Stimulated activated CD4-positive, alpha-beta T cell treated with anti-CD3 and anti-CD28 coated beads, Interleukin-1b, Interleukin-23, amount 100 ng/mL, for 1 hour (primary cell): ENCODE measurements at places on chromosomes 1 and 21.

- DNase-seq, result peak; percentile 49
Observed at GRCh38 chr1:53278298-53278725, 40.0 kb upstream of the MAGOH start.

DNA sequence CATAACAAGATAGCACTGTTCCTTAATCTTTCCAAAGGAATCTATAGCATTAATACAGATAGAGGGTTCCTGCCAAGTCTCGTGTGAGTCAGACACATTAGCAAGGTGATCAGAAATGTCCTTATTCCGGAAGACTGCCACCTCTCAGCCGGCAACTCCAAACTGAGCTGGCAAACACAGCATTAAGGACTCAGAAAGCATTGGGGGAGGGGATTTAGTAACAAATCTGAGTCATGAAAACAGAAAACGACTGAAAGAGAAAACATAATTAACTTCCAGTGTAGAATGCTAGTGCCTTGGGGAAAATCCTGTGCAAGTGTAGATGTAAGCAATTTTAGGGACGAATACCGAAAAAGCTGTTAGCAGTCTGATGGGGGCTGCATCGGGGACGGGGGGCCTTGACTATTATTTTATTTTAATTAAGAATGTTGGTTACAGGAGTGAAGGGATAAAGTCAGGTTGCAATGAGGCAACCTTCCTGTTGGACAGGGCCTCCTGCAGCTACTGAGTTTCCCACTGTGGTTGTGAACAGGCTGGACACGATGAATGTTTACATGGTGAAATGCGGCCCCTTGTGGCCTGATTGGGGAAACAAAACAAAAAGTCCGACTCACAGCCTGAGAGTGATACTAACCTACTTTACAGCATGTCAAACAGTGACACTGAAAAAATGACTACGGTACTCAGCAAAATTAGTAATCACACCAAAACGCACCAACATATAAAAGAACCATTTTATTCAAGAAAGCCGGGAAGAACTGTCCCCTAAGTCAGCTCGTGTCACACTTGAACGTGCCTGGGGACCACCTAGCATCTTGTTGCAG, 20.7 kb downstream of the MIS18A start:
- DNase-seq, result no peak

- DNase-seq, result peak; percentile 60
Observed at GRCh38 chr1:34984793-34985608, at the start of gene TMEM35B. TMEM35B (minus strand) TSS chr1:34985347; CDS start chr1:34985305, 42 bp downstream.

DNA sequence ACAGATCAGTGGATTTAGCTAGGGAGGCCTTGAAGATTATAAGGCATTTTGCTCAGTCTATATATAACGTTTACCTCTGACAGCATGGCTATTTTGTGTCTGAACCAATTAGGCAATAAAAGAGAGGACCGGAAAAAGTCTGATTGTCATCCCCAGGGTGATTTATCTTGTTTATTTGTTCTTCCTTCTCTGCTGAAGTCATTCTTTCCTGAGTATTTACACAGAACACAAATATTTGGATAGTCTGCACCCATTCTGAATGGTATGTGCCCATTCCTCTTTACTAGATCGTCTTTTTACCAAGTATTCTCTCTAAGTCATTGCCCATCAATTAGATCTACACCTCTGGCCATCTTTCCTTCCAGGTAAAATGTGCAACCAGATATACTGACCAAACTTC, 1602.9 kb downstream of the KCNT2 start:
- DNase-seq, result no peak

GRCh38 chr1:230291731-230292620, 134.2 kb downstream of the PGBD5 start:
- no peak for DNase-seq

DNA sequence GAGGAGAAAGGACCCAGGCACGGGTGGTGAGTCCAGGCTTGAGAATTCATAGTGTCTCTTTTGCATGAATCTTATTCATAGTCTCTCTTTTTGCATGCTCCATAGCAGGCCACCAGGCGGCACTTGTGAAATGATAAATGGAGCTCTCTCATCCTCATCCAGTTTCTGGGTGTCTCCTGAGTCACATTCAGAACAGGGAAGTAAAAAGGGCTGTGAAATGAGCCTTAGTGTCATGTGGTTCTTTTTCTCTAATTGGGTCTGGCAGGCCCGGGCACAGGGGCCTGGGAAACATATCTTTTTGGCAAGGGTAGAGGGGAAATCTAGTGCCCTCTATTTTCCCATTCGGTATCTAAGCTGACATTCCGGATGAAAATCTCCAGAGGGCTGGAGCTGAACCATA, 19.1 kb upstream of the NCF2 start:
- DNase-seq, result no peak

DNA sequence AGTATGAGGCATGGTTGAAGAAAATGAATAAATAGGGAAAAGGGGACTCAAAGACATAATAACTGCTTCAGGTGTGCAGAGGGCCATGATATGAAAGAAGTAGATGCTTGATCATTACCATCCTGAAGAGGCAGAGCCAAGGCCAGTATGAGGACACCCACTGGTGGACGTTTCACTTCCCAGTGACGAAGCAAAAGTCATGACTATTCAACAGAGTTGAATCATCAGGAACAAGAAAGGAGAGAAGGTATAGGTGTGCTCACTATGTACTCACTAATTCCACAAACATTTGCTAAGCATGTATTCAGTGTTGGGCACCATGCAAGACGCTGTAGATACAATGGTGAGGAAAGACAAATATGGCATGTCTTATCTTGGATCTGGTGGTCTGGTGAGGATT, 319.2 kb upstream of the RUNX1 start:
- no peak for DNase-seq

- no peak for DNase-seq
Observed at GRCh38 chr1:998995-999724, 737 bp downstream of the HES4 start.

DNA sequence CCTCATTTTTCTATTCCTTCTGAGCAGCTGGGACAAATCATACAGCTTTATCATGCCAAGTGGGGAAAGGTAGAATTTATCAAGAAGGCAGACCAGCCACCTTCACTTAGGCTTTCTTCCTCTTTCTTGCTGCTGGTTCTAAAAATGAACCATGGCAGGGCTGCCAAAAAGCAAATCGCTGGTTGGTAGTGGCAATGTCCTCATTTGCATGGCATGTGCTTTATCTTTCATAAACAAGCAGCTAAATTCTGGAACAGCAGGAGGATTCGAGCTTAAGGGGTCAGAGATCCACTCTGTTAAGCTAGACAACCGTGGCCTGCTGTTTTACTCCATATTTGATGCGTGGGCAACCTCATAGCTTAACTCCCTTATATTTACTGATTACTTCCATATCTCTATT, 91.3 kb downstream of the RPE65 start:
- no peak for DNase-seq

- no peak for DNase-seq
Observed at GRCh38 chr1:90721210-90722194, 4.4 kb upstream of the BARHL2 start.

- DNase-seq, result no peak
Observed at GRCh38 chr1:50969611-50970508, at the start of gene CDKN2C. CDKN2C (plus strand) TSS chr1:50970245; CDS start chr1:50970369, 124 bp downstream.

DNA sequence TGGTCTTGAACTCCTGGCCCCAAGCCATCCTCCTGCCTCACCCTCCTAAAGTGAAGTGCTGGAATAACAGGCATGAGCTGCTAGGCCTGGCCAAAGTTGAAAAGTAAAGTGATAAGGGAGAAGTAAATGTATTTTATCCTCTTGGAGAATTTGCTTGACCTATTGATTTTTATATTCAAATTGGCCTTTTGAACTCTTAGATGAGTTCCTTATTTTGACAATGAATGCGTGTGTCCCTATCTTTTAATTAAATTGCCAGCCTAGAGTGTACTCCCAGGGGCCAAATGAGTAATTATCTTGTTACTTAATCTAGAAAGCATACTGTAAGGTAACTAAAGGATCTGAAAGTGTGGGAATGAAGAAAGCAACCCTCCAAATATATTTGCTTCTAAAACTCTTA, 11.4 kb downstream of the RNF11 start:
- DNase-seq, result no peak

DNA sequence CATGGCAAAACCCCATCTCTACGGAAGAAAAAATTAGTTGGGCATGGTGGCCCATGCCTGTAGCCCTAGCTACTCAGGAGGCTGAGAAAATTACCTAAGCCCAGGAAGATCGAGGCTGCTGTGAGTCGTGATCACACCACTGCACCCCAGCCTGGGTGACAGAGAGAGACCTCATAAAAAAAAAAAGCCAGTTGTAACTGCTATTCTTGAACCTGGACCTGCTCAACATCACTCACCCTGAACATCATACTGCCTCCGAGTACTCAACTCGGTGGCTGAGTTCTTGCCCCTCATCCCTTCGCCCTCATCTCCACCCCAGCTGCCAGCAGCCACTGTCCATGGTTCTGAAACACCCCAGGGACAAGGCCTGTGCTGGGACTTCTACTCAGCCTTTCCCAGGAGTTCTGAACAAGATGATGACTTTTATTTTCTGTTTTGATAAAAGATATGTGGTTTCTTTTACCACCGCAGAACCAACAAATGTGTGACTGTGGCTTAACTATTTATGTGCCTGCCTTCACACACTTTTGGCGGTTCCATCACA, 5.4 kb upstream of the DISP3 start:
- no peak for DNase-seq

GRCh38 chr1:55285834-55286233, 70.7 kb upstream of the USP24 start:
- no peak for DNase-seq

DNA sequence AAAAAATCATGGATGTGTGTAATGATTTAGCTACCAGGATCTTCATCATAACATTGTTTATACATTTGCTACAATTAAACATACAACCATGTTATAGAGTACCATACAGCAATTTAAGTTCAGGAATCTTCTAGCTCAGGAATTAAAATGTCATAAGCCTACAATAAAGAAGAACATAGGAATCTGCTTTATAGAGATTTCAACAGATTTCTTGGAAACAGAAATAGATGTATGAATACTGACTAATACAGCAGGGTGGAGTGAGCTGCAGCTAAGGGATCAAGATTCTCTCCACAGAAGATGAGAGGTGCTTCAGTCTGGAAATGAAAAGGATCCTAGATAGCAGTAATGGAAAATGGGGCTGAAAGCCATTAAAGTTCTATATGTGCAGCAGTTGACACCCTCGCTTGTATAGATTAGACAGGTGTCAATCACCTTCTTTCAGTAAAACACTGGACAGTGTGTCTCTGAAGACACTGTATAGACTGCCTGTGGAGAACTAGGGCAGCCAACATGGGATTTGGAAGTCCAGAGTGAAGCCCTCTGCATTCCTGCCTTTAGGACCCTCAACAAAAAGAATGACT, 73.9 kb downstream of the DNTTIP2 start:
- DNase-seq, result no peak

- DNase-seq, result no peak
Observed at GRCh38 chr1:208462761-208463160, 218.6 kb upstream of the PLXNA2 start.

DNA sequence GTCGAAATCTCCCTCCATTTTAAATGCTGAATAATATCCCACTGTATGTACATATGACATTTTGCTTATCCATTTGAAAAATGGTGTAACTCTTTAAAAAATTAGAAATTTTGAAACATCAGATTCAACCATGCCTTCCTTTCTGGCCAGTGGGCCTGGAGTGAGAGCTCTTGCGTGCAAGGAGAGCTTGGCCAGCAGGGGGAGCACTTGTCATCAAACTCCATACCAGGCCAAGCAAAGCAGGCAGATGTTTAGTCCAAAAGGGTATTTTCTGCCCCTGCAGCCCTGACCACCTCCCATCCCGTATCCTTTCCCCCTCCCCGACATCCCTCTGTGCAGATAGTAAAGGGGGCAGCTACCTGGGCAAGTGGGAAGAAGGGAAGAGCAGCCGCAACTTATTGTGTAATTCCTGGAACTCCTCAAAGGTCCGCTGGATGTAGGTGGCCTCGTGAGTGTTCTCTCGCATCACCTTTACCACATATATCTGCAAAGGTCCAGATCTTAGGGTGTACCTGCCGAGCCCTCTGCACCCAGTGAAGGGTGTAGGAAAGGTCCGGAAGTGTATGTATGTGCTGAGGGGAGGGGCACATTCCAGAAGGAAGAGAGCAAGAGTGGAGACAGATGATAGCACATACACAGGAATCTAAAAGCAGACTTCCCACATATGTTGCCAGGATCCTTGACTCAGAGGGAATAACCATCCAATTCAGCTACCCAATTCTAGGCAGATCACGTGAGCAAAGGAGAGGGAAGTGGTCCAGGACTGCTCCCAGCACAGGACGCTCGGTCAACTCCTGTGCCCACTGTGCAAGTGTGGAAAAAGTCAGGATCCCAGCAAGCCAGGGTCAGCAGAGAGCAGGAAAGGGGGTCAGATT, 19.9 kb upstream of the PPP1R15B start:
- DNase-seq, result peak; percentile 73

- no peak for DNase-seq
Observed at GRCh38 chr1:1098681-1099421, 17.0 kb downstream of the C1orf159 start.
